Stimulated activated CD4-positive, alpha-beta T cell treated with anti-CD3 and anti-CD28 coated beads, Interleukin-1b, Interleukin-23, amount 100 ng/mL, for 24 hours (primary cell): ENCODE measurements at places on chromosomes 16 and 17.

- no peak for DNase-seq
These were observed 119.7 kb downstream of the RAB11FIP4 start for GRCh38 chr17:31511195-31511578.

GRCh38 chr16:89507214-89507833, 879 bp upstream of the SPG7 start:
- no peak for DNase-seq

GRCh38 chr16:72203401-72203800, 31.4 kb upstream of the PMFBP1 start:
- no peak for DNase-seq

- DNase-seq, result no peak
These were observed 24.5 kb downstream of the ABCC3 start for GRCh38 chr17:50659179-50659578.

GRCh38 chr17:62566996-62567578, 60.4 kb upstream of the MRC2 start:
- DNase-seq, result no peak
